Activated T-helper 17 cell treated with anti-CD3 and anti-CD28 coated beads, Interleukin-2, amount 50 U/mL, for 72 hours (primary cell): ENCODE measurements at places on chromosomes 11 and 22.

GRCh38 chr11:66388780-66389386 lies 17.3 kb upstream of the SLC29A2 start:
- no peak overlapping the region for H3K4me3 ChIP-seq
- H3K27ac ChIP-seq = no peak overlapping the region
- no peaks in the 10 kb centered on the region for H3K36me3 ChIP-seq
- no peaks in the 10 kb centered on the region for H3K27me3 ChIP-seq

- H3K4me1 ChIP-seq = no peaks in the 10 kb centered on the region
- H3K27me3 ChIP-seq = no peaks in the 10 kb centered on the region
- H3K4me3 ChIP-seq = peak within 1 kb of the TSS; percentile 72
- no peaks in the 10 kb centered on the region for H3K36me3 ChIP-seq
- peak; percentile 98 for ATAC-seq
- peak within 1 kb of the TSS; percentile 46 for H3K27ac ChIP-seq
Observed at GRCh38 chr11:68003846-68004550, at the start of gene UNC93B1. TSS of gene UNC93B1 (minus strand) at chr11:68004097. CDS start at chr11:68004043, 54 bp downstream.

DNA sequence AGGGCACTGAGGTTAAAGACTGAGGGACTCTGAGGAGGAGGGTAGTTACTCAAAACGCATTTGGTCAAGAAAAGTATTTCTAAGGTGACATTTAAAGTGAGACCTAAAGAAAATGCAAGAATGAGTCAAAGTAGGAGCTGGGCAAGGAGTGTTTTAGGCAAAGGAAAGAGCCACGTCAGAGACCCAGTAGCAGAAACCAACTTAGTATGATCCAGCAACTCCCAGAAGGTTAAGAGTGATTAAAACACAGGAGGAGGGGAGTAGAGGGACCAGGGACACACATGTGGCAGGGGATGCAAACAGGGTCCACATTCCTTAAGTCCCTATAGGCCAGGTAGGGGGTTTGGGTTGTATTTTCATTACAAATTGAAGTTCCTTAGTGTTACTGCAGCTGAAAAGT lies 24.3 kb upstream of the CCDC34 start:
- H3K4me1 ChIP-seq = no peaks in the 10 kb centered on the region
- ATAC-seq = peak; percentile 75
- no peak overlapping the region for H3K27ac ChIP-seq
- no peaks in the 10 kb centered on the region for H3K36me3 ChIP-seq
- no peaks in the 10 kb centered on the region for H3K27me3 ChIP-seq

GRCh38 chr11:130737866-130738431 lies 178.3 kb downstream of the SNX19 start:
- H3K4me1 ChIP-seq = no peaks in the 10 kb centered on the region
- H3K27me3 ChIP-seq = peaks cover 3% of the 10 kb centered on the region
- no peaks in the 10 kb centered on the region for H3K36me3 ChIP-seq
- no peak overlapping the region for H3K4me3 ChIP-seq
- ATAC-seq = no peak
- no peak overlapping the region for H3K27ac ChIP-seq

DNA sequence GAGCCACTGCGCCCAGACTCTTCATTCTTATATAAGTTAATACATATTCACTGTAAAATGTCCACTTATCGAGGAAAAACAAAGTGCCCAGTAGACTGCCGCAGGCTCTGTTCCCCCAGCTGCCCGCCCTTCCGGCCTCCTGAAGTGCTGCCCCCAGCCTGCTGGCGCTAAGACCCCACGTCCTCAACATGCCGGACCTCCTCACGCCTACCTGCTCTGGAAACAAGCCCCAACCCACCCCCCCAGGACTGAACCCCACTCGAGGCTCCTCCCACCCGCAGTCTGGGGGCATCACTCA lies 1.1 kb downstream of the GATD1 start:
- peak overlapping the region; percentile 86 for H3K27ac ChIP-seq
- H3K4me3 ChIP-seq = peak overlapping the region; percentile 83
- H3K36me3 ChIP-seq = peaks cover 28% of the 10 kb centered on the region
- no peaks in the 10 kb centered on the region for H3K4me1 ChIP-seq
- H3K27me3 ChIP-seq = no peaks in the 10 kb centered on the region

DNA sequence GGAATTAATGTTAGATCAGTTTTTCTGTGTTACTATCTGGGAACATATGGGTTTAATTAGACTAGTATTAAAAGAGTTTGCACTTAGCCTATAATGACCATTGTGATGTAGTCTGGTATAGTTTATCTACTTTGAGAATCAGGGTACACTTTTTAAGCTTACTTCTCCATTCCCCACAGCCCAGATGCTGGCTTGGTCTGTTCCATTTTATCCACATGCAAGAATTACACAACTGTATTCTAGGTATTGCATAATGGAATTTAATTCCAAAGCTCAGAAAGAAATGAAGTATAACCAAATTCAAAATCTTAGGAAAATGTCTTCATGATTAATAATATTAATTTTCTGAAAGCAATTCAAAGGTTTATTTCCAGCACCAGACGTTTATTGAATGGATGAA lies 122.2 kb upstream of the PDGFD start:
- no peak overlapping the region for H3K4me3 ChIP-seq
- no peak for ATAC-seq
- H3K27me3 ChIP-seq = peaks cover 4% of the 10 kb centered on the region
- H3K4me1 ChIP-seq = no peaks in the 10 kb centered on the region

- peaks cover 5% of the 10 kb centered on the region for H3K4me1 ChIP-seq
- ATAC-seq = peak; percentile 12
- no peak overlapping the region for H3K27ac ChIP-seq
- H3K36me3 ChIP-seq = peaks cover 25% of the 10 kb centered on the region
Observed at GRCh38 chr22:19035474-19036228, 86.6 kb downstream of the DGCR2 start.

DNA sequence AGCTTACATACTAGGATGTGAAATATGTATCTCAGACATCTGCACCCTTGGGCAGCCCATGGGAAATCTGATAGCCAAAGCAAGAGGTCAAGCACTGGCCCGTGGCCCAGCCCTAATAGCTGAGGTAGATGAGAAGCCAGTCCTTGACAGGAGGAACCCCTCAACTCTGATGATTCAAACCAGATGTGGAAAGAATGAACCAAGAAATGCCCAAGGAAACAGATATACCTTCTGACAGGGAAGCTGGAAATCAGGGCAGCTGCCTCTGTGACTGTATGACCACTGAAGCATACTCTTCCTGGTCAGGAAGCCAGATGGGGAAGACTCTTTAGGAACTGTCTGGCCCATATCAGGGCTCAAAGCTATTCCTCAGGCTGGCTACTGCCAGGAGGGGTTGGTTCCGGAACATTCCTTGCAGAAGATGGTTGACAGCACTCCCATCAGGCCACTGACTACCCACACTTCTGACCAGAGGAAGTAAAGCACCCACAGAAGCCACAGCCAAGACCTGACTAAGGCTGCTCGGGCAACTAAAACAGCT lies 124.2 kb downstream of the SWAP70 start:
- H3K27ac ChIP-seq = no peak overlapping the region
- H3K36me3 ChIP-seq = peaks cover 51% of the 10 kb centered on the region
- no peaks in the 10 kb centered on the region for H3K27me3 ChIP-seq

- H3K27ac ChIP-seq = peak overlapping the region; percentile 54
- no peaks in the 10 kb centered on the region for H3K27me3 ChIP-seq
- H3K36me3 ChIP-seq = peaks cover 22% of the 10 kb centered on the region
- H3K4me1 ChIP-seq = no peaks in the 10 kb centered on the region
- no peak overlapping the region for H3K4me3 ChIP-seq
- ATAC-seq = peak; percentile 81
Observed at GRCh38 chr11:57493507-57494503, 21.7 kb downstream of the SLC43A1 start.

DNA sequence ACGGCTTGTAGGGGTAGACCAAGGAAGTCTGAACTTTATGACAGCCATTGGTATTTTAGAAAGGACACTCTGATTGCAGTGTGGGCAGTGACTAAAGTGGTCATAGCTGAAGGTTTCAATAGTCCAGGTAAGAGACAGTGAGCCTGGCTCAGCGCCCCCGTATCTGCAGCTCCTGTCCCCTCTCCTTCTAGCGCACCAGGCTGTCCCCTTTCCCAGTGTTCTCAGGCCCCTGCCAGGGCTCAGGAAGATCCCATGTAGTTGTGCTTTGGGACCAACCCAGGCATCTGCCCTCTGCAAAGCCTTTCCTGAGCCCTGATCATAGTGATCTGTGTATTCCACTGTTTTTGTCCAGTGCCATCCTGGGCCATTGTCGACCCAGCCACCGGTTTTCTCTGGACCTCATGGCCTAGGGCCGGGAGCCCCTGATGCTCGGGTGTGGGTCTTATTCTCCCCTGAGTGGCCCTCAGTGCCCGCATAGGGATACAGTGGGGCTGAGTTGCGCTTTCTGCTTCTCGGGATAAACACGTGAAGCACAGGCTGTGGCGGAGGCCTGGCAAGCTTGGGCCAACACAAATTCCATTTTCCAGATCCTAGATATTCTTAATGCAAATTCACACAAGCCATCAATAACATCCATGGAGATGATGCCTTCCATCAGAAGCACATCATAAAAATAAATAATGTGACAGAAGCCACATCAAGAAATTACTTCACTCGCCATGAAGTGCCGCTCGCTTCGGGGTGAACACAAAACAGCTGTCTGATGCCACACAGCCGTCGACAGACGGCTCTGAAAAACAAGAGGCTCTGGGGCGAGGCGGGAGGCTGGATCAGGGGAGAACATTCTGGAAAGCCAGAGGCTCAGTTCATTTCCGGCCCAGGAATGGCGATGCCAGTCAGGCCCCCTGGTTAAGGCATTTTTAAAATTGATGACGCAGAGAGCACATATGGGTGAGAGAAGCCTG lies 805.0 kb downstream of the TBC1D22A start:
- H3K27me3 ChIP-seq = peaks cover 8% of the 10 kb centered on the region
- peaks cover 5% of the 10 kb centered on the region for H3K4me1 ChIP-seq
- H3K4me3 ChIP-seq = no peak overlapping the region
- no peak overlapping the region for H3K27ac ChIP-seq

- H3K4me3 ChIP-seq = no peak overlapping the region
- H3K4me1 ChIP-seq = peaks cover 35% of the 10 kb centered on the region
- peaks cover 4% of the 10 kb centered on the region for H3K36me3 ChIP-seq
- ATAC-seq = peak; percentile 39
- no peaks in the 10 kb centered on the region for H3K27me3 ChIP-seq
Observed at GRCh38 chr22:19105867-19106802, 16.1 kb downstream of the DGCR2 start.

DNA sequence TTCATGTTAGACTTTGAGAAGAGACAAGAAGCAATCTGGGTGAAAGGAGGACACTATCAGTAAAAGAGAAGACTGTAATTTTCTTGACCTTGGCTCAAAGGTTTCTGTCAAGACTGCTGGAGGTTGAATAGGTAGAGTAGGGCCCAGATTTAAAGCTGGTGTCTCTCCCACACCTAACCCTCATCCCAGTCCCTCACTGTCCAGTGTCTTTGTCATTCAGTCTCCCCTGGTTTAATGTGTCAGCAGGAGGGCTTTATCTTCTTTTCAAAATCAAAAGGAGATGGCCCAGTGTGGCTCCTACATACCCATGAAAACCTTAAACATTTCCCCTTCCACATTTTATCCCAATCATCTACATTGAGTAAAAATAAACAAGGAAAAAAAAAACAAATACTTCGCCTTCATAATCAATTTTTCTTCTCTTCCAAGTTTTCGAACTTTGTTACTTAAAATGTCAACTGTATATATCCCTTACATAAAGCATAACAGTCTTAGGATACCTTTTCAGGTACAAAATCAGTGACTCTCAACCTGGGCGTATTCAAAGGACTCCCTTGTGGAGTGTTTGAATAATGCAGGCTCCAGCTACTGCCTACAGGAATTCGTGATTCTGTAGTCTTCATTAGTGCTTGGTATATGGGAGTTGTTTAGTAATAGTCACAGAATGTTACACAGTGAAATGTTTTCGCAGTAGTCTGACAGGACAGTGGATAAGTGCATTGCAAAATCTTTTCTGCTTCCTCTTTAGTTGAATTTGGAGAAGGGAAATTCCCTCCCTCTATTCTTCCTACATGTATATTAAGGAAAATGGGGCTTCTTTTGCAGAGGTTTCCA lies 87.2 kb downstream of the FAT3 start:
- no peak for ATAC-seq
- H3K36me3 ChIP-seq = no peaks in the 10 kb centered on the region
- no peaks in the 10 kb centered on the region for H3K27me3 ChIP-seq
- H3K4me1 ChIP-seq = no peaks in the 10 kb centered on the region

GRCh38 chr22:39097098-39098020 lies at the start of gene APOBEC3H:
TSS of gene APOBEC3H (plus strand) at chr22:39097244. CDS start at chr22:39100279, 3,035 bp downstream.
- H3K4me1 ChIP-seq = peaks cover 24% of the 10 kb centered on the region
- ATAC-seq = peak; percentile 25
- H3K4me3 ChIP-seq = peak within 1 kb of the TSS; percentile 68
- H3K36me3 ChIP-seq = no peaks in the 10 kb centered on the region
- H3K27ac ChIP-seq = peak within 1 kb of the TSS; percentile 88

DNA sequence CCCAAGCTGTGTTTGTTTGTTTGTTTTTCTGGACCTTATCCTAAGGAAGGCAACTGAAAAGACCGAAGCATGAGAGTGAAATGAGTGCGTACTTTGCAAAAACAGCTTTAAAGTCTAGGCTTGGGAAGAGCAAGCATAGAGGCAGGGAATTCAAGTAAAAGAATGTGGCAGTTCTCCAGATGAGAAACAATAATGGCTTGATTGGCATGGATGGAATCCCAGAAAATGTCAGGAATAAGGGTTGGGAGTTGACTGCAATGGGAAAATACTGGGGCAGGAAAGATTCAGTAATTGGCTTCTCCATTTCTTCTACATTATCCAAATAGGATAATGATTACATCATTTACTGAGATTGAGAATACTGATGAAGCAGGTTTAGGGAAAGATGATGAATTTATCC lies 17.5 kb downstream of the SAAL1 start:
- no peaks in the 10 kb centered on the region for H3K27me3 ChIP-seq
- H3K27ac ChIP-seq = no peak overlapping the region
- no peak overlapping the region for H3K4me3 ChIP-seq
- no peak for ATAC-seq
- no peaks in the 10 kb centered on the region for H3K4me1 ChIP-seq

GRCh38 chr22:38697425-38698089 lies 3.2 kb downstream of the JOSD1 start:
- H3K27ac ChIP-seq = peak overlapping the region; percentile 92
- H3K4me1 ChIP-seq = peaks cover 33% of the 10 kb centered on the region
- peaks cover 84% of the 10 kb centered on the region for H3K36me3 ChIP-seq
- no peak for ATAC-seq

- H3K36me3 ChIP-seq = no peaks in the 10 kb centered on the region
- H3K27ac ChIP-seq = no peak overlapping the region
- ATAC-seq = no peak
- H3K4me3 ChIP-seq = no peak overlapping the region
Observed at GRCh38 chr11:20026629-20027555, 133.4 kb downstream of the DBX1 start.
